ENCODE measurements at places on chromosomes 4 and X. TPM values are rescaled to one million over a fixed set of nuclear protein-coding genes. Genes with fewer than 3 reads are reported as not detected.

The PCDH18 gene
- total RNA-seq = 0.40 TPM

The MAD2L1 gene
- total RNA-seq = 24.7 TPM

The TBC1D8B gene
- total RNA-seq = 5.3 TPM

The PRDX4 gene
- 60.6 TPM for total RNA-seq

The MAGEA11 gene
- total RNA-seq = not detected

The NAP1L2 gene
- not detected for total RNA-seq

The WAS gene
- total RNA-seq = 0.22 TPM

The AR gene
- 3.4 TPM for total RNA-seq

The NHSL2 gene
- not detected for total RNA-seq

The LDB2 gene
- not detected for total RNA-seq
